ENCODE measurements at places on chromosomes 3 and 15.

DNA sequence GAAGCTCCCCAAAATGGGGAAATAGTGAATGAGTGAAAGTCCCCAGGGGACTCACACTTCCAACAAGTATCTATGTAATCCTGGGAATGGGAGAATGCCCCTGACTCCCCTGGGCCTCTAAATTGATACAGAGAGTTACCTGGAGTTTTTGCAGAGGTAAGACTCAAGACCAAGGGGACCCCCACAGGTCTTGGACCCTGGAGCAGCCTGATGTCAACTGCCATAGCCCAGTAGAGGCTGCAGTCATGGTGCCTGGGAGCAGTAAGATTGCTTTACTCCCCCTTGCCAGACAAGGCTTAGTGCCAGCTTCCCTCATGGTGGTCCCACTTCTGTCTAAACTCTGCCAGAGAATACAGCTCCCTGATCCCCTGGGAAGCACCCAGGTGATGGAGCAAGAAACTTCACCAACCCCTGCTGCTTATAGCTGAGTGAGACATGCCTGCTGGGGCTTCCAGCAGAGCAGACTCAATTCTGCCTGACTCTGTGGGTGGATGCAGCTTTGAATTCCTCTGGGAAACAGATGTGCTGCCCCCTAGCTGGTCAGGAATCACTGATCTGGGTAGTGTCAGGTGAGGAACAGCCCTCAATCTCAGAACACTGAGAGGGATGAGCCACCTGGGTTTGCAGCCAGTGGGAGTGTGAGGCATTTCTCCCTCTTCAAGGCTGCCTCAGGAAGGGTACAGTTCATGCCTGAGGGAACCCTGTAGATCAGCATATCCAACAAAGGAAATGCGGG is 485.9 kb downstream of the NSUN3 start:
- no peaks in the 10 kb centered on the region for H3K4me1 ChIP-seq
- H3K4me3 ChIP-seq: no peak overlapping the region
- DNase-seq: no peak
- no peaks in the 10 kb centered on the region for H3K36me3 ChIP-seq

DNA sequence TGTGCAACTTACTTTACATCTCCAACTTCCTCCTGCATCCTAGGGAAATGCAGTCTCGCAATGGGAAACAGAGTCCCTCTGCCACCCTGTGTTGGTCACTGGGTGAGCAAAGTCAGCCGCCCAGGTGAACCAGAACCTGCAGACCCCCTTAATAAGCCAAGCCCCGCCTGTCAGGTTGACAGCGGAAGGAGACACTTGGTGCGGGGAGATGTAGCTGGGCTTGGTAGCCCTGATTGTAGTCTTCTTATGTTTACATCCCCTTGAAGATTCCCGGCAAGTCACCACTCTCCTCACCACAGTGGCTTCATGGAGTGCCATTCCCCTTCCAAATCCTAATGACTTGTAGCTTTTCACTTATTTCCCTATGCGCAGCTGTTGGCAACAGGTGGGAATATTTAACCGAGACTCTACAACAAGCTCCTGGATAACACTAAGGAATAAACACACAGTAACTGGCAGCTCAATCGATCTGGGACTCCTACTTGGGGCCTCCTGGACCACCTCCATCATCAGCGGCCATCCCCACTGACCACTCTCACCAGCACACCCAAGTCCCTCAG is 17.7 kb upstream of the CLSTN2 start:
- no peak for DNase-seq
- H3K36me3 ChIP-seq: no peaks in the 10 kb centered on the region
- H3K27ac ChIP-seq: no peak overlapping the region
- no peak overlapping the region for H3K4me3 ChIP-seq
- H3K27me3 ChIP-seq: peaks cover 10% of the 10 kb centered on the region

GRCh38 chr3:65551945-65552344 is 486.8 kb downstream of the MAGI1 start:
- no peaks in the 10 kb centered on the region for H3K27me3 ChIP-seq
- no peak overlapping the region for H3K27ac ChIP-seq
- H3K4me1 ChIP-seq: peaks cover 15% of the 10 kb centered on the region
- DNase-seq: no peak
- H3K36me3 ChIP-seq: no peaks in the 10 kb centered on the region

DNA sequence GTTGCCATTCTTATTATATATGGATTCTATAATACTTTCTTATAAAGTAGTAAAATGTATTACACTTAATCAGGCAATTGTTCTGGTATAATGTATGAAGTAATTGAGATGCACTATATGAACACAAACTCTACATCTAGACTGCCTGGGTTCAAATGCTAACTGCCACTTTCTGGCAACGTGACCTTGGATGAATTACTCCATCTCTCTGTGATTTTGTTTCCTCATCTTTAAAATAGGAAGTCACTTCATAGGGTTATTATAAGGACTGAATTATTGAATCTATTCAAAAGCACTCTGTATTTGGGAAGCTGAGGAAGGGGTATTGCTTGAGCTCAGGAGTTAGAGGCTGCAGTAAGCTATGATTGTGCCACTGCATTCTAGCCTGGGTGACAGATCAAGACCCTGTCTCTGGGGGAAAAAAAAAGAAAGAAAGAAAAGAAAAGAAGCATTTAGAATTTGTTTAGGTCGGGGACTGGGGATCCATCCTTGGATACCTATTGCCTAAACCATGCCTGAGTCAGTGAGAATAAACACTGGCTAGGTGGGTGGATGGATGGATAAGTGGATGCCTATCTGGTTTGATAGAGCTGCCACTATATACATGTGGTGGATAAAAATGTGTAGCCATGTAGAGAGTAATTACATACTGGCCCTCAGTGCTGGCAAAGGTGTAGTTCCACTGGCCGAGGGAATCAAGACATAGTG is 2.5 kb downstream of the TM4SF1 start:
- H3K36me3 ChIP-seq: peaks cover 9% of the 10 kb centered on the region
- DNase-seq: no peak
- peaks cover 14% of the 10 kb centered on the region for H3K4me1 ChIP-seq
- H3K27ac ChIP-seq: no peak overlapping the region
- no peaks in the 10 kb centered on the region for H3K27me3 ChIP-seq
- no peak overlapping the region for H3K4me3 ChIP-seq

GRCh38 chr3:116417151-116417550 is 28.1 kb downstream of the LSAMP start:
- DNase-seq: no peak
- H3K27ac ChIP-seq: no peak overlapping the region
- H3K4me3 ChIP-seq: no peak overlapping the region

DNA sequence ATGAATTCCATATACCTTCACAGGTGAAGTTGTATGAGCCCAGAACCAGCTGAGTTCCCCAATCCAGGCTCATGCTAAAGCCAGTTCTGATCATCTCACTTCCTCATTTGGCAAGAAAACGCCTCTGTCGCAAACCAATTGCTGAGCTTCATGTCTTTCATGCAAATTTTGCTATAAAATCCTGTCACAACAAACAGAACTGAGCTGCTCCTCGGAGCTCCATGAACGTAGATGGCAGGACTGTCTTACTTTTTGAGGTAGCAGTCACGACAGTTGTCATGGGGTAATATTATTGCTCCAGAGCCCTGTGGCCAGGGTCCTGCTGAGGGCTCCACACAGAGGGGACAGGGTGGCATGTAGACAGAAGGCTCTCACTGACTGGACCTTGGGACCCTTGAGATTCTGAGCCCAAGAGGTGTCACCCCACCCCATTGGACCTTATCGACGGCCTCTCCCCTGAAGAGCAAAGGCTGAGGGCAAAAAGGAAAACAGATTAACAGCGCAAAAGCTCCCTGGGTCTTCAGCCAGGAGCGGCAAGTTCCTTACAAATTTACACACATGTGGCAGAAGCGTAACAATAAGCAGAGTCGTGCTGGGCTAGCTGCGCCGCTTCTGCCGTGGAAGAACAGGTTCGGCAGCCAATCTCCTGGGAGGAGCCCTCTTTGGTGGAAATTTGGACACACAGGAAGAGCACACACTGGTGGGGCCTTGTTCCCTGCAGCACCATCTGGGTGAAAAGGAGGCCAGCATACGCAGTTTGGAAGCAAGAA is 249.2 kb downstream of the OPA1 start:
- peaks cover 10% of the 10 kb centered on the region for H3K4me1 ChIP-seq
- H3K27ac ChIP-seq: no peak overlapping the region
- no peaks in the 10 kb centered on the region for H3K36me3 ChIP-seq
- peaks cover 69% of the 10 kb centered on the region for H3K27me3 ChIP-seq

DNA sequence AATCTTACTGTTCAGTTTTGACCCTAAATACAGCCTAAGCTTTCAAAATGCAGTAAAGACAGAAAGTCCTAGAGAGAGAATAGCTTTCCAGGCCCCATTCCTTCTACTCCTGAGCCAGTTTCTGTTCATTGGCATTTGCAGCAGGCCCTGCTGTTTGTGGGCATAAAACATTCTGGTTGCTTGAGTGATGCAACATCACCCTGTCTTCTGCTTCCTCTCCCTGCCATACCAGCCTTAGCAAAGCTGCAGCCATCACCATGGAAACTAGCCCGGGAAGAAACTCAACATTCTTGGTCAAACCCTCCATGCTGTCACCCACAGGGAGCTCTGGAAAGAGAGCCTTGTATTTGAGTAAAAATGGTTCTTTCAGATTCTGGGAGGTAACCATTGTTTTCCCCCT is 325.7 kb downstream of the MAGI1 start:
- no peaks in the 10 kb centered on the region for H3K27me3 ChIP-seq
- H3K27ac ChIP-seq: peak overlapping the region; percentile 20
- H3K4me3 ChIP-seq: no peak overlapping the region
- H3K4me1 ChIP-seq: peaks cover 6% of the 10 kb centered on the region

DNA sequence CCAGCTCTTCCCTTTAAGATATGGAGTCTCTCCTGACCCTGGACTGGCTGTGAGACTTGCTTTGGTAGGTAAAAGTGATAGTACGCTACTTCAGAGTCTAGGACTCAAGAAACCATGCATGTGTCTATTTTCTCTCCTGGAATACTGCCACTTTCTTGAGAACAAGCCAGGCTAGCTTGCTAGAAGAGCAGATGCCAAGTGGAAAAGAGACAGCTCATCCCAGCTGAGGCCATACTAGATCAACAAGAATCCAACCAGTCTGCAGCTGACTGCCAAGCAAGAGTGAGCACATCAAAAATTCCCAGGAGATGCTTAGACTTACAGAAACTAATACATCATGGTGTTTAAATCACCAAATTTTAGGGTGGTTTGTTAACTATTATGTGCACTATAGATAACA is 208.3 kb upstream of the RBMS3 start:
- DNase-seq: no peak
- H3K27me3 ChIP-seq: no peaks in the 10 kb centered on the region
- H3K36me3 ChIP-seq: no peaks in the 10 kb centered on the region
- no peaks in the 10 kb centered on the region for H3K4me1 ChIP-seq

- H3K27me3 ChIP-seq: no peaks in the 10 kb centered on the region
- H3K4me1 ChIP-seq: peaks cover 5% of the 10 kb centered on the region
- DNase-seq: no peak
- H3K36me3 ChIP-seq: peaks cover 9% of the 10 kb centered on the region
- no peak overlapping the region for H3K4me3 ChIP-seq
- H3K27ac ChIP-seq: no peak overlapping the region
These were observed 5.5 kb downstream of the PARP9 start for GRCh38 chr3:122558605-122559004.

GRCh38 chr15:38817427-38818156 is 253.0 kb upstream of the RASGRP1 start:
- peak overlapping the region; percentile 54 for H3K27ac ChIP-seq
- no peaks in the 10 kb centered on the region for H3K27me3 ChIP-seq

DNA sequence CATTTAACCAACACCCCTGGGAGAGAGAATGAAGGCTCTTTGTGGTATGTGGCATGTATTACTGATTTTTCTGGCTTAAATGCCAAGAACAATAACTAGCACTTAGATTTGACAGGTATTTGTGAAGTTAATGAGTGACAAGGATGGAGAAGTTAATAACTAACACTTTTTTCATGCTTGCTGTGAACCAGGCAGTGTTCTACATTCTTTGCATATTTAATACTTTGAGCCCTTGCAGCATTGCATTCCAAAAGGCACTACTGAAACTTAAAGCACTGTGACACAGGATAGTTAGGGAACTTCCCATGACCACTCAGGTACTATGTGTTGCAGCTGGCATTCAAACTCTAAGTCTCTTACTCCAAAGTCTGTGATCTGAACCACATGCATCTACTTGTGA is 650.6 kb downstream of the ZPLD1 start:
- no peaks in the 10 kb centered on the region for H3K36me3 ChIP-seq
- H3K4me1 ChIP-seq: no peaks in the 10 kb centered on the region
- DNase-seq: no peak
- H3K27ac ChIP-seq: peak overlapping the region; percentile 89

DNA sequence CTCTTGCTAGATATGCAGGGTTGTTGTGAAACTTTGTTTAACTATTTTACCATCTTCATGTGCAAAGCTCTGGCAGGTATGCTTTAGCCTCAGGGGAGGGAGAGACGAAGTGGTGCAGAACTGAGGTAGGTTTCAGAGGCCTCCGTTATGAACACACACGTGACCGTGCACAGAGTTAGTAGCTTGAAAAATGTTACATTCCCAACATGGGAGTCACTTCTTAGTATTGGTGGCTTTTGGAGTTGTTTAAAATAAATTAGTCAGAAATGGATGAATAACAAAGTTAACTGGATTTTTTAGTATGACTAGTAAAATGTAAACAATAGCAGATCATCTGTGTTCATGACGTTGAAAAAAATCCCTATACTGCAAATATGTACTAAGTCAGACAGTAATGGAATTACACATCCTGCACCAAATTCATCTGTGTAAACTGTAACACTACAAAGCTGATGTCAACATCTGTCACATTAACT is 279.6 kb downstream of the KLF13 start:
- peaks cover 2% of the 10 kb centered on the region for H3K4me1 ChIP-seq
- no peak overlapping the region for H3K4me3 ChIP-seq
- DNase-seq: peak; percentile 29

GRCh38 chr3:186167646-186168395 is 58.9 kb upstream of the ETV5 start:
- no peak overlapping the region for H3K27ac ChIP-seq
- peaks cover 5% of the 10 kb centered on the region for H3K27me3 ChIP-seq
- no peaks in the 10 kb centered on the region for H3K36me3 ChIP-seq
- no peaks in the 10 kb centered on the region for H3K4me1 ChIP-seq
- H3K4me3 ChIP-seq: no peak overlapping the region
- DNase-seq: no peak

DNA sequence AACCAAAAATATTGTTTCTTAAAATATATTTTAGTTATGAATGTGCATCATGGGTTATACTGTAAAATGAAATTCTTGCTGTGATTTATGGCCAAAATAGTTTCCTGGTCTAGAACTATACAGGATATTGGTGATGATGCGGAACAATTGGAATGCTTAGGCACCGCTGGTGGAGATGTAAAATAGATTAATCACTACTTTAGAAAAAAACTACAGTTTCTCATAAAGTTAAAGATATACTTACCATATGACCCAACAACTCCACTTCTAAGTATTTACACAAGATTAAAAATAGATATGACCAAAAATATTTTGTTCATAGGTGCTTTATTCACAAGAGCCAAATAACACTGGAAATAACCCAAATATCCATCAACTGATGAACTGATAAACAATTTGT is 126.7 kb downstream of the TUSC7 start:
- no peak overlapping the region for H3K27ac ChIP-seq
- H3K4me1 ChIP-seq: no peaks in the 10 kb centered on the region
- no peaks in the 10 kb centered on the region for H3K36me3 ChIP-seq
- no peak overlapping the region for H3K4me3 ChIP-seq
- peak; percentile 59 for DNase-seq

- no peak for DNase-seq
- H3K4me1 ChIP-seq: peaks cover 8% of the 10 kb centered on the region
These were observed 36.5 kb downstream of the BOC start for GRCh38 chr3:113247675-113248458.

GRCh38 chr15:62618846-62619504 is 423.6 kb upstream of the TPM1 start:
- no peaks in the 10 kb centered on the region for H3K36me3 ChIP-seq
- no peak overlapping the region for H3K4me3 ChIP-seq
- no peaks in the 10 kb centered on the region for H3K27me3 ChIP-seq
- peaks cover 5% of the 10 kb centered on the region for H3K4me1 ChIP-seq
- no peak for DNase-seq
